Kidney epithelial cell (primary cell): ENCODE measurements at places on chromosomes 13 and 19.

DNA sequence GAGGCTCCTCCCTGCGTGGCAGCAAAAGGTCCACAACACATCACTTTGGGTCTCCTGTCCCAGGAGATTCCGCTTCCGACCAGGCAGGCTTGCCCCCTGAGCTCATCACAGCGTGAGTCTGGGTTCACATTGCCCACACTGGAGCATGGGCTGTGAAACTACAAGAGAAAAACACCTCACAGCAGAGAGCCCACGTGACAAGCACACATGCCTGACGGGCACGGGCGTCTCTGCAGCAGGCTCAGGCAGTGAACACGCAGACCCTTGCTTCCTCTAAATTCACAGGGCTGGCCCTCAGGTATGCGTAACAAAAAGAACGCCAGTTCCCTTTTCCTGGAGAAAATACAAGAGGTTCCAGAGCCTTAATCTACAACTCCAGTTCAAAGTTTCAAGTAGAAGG is 41.9 kb downstream of the RASA3 start:
- no peak for DNase-seq

DNA sequence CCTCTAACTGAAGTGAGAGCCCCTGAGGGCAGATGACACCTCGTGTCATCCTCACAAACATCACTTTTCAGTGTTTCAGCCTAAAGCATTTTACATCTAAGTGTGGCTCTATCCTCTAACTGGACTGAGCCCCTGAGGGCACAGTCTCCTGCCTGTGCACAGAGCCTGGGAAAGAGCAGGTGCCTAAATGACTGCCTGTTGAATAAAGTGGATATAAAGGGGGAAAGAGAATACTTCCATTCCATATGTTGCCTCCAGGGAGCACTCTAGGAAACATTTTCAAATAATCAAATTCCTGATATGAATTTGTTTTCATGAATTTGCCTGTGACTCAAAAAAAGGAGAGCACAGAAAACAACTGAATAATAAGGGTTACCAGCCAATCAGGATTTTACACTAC is 32.2 kb downstream of the CNMD start:
- DNase-seq = no peak

- DNase-seq = no peak
Measured at GRCh38 chr13:108095036-108095435, 120.3 kb downstream of the LIG4 start.

DNA sequence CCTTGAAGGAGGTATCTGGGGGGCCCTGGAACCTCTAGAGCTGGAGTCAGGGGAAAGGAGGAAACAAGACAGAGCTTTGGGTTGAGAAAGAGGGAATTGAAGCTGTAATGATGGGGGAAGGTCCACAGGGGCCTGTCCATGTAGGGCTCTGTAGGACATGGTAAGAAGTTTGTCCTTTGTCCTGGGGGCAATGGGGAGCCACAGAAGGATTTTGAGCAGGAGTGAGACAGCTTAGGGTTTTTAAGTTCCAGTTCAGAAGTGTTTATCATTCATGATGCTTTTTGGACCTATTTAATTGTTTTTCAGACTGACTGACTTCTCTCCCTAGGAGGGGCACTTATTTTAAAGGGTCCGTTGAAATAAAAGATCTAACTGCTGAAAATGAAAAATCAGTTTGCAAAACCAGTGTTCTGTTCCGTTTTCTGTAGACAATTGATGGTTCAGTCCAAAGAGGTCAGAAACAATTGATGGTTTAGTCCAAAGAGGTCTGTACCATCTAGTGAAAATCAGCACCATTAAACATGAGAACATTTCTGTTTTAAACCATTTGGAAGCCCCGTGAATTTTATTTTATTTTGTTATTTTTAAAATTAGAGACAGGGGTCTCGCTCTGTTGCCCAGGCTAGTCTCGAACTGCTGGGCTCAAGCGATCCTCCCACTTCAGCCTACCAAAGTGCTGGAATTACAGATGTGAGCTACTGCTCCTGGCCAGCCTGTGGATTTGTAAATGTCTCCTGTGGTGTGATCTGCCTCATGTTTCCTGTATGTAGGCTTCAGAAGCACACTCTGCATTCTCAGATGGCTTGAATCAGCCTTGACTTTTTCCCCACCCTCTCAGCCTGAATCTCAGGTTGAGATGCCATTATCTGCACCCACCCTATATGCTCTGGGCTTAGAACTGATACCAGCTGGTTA is 8.4 kb downstream of the PLD3 start:
- no peak for DNase-seq

DNA sequence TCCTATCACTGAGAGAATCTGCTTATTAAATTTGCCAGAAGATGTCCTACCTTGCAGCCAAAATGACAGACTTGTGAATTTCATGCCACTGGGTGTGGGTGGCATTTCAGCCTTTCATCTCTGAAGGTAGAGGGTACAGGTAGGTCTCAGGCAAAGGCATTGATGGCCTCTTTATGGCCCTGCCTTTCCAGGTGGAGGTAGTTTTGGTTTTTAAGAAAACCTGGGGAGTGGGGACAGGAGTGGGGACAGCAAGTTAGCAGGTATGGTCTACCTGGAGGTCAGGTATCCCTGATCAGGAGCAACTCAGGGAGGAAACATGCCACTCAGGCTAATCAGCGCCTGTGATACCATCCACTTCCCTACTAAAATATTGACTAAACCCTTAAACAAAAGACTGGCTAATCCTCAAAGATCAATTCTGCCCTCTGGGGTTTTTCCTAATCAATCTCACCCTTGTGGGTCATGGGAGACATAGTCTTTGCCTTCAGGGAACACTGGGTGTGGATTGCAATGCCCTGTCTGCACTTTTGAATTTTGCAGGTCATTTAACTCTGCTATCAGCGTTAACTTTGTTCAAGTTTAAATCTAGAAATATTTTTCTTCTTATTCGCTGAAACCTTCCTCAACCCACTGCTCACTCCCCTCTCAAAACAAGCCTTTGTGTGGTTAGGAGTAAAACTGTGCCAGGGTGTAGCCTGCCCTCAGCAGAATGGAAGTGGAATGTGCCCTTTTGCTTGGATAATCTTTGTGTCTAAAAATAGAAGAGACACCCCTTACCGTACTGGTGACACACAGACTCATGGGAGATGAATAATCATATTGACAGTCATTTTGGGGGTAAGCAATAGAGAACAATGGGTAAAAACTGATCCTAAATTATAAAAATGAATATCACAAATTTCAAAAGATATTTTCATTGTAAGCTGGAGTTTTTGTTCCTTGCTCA is 233.7 kb downstream of the COG6 start:
- no peak for DNase-seq

GRCh38 chr19:9934132-9934950 is 2.0 kb downstream of the OLFM2 start:
- DNase-seq = no peak
